Astrocyte of the spinal cord (primary cell): ENCODE measurements at places on chromosomes 3 and 15.

DNA sequence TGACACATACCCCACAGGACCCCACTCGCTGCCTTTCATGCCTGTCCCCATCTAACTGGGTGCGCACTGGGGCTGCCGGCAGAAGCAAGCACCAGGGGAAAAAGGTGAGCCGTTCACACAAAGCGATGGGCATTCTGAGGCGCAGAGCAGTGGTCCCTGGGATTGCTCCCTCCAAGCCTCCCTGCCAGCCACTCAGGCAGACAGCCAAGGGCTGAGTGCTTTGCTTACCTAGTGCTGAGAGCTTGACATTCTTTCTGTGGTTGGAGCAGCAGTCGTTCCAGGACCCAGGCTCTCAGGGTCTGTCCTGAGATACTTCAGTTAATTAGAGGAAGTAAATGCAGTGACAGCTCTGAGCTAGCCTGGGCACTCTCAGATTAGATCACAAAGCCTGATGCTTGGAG is 5.7 kb downstream of the ESYT3 start:
- DNase-seq: no peak

DNA sequence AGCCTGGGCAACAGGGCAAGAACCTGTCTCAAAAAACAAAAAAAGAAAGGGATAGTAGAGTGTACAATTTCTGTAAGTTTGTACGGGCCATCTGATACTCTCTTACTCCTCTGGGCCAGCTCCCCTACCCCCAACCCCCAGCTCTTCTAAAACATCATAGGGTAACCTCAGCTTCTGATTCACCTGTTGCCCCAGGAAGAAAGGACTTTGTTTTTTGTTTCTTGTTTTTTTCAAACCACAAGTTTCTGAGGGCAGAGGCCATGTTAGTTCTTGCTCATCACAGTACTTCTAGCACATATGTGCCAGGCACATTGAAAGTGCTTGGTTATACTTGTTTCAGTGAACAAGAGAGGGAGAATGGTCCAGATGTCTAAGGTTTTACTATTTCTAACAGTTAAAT is 20.2 kb downstream of the ATOSA start:
- DNase-seq: no peak

DNA sequence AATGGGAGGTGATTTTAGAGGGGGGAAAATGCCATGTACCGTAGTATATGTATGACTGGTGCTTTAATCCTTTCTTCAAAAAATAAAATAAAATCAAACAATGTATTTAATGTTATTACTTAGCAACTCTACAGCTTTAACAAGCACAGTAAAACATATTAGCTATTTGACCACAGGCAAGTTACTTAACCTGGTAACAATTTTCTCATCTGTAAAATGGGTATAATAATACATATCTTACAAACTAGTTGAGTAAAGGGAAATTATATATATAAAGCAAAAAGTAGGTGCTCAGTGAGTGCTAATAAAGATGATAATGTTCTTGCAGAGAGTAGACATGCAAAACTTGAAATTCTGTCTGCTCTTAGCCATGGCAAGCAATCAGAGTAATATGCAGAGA is 27.9 kb downstream of the SSR3 start:
- DNase-seq: no peak

- no peak for DNase-seq
Measured at GRCh38 chr3:69235882-69236281, 113.5 kb upstream of the LMOD3 start.

DNA sequence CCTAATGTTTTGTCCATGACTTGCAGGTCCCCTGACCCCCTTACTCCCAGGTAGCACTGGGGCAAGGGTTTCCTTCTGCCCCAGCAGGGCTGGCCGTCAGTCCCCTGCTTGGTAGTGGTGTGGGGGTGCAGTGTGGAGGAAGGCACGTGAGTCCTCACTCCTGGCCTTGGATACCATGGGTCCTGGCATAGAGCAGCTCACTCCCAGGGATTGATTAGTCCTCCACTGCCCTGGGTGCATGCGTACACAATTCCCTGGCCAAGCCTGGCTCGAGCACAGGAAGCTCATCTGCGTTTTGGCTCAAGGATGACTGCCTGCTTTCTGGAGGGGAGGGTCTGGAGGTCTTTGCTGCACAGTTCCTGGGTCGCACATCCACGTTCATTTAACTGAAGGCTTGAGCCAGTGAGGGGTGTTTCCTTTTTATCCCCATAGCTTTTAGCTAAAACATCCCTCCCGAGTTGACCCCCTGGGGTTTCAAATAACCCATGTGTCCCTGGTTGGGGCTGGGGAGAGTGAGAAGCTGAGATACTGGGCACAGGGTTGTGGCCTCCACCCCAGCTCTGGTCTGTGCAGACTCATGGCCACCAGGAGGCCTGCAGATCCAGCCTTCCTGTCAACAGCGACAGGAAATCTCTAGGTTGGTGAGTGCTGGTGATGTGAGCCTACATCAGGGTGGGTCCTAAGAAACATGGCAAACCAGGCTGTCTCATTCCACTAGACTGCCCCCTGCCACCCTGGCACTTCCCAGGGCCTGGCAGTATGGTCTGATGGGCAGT is 11.5 kb downstream of the HEMK1 start:
- DNase-seq: no peak

DNA sequence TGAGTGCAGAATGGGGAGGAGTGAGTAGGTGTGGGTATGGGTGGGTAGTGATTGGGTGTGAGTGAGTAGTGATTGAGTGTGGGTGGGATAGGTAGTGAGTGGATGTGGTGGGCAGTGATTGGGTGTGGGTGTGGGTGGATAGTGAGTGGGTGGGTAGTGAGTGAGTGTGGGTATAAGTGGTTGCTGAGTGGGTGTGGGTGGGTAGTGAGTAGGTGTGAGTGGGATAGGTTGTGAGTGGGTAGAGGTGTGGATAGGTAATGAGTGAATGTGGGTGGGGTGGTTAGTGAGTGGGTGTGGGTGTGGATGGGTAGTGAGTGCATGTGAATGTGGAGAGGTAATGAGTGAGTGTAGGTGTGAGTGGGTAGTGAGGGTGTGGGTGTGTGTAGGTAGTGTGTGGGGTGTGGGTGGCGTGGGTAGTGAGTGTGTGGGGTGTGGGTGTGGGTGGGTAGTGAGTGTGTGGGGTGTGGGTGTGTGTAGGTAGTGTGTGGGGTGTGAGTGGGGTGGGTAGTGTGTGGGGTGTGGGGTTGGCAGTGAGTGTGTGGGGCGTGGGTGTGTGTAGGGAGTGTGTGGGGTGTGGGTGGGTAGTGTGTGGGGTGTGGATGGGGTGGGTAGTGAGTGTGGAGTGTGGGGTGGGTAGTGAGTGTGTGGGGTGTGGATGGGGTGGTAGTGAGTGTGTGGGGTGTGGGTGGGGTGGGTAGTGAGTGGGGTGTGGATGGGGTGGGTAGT is 5.3 kb downstream of the MINAR1 start:
- DNase-seq: no peak

- peak; percentile 55 for DNase-seq
Measured at GRCh38 chr3:38722781-38723568, 73.5 kb upstream of the SCN5A start.

GRCh38 chr3:122233101-122233952 is 49.9 kb downstream of the CASR start:
- DNase-seq: no peak

- peak; percentile 59 for DNase-seq
Measured at GRCh38 chr15:58387130-58387529, 44.7 kb upstream of the LIPC start.

GRCh38 chr15:68630211-68630555 is 51.4 kb downstream of the CORO2B start:
- DNase-seq: no peak

GRCh38 chr15:79900087-79900486 is 3.3 kb upstream of the MTHFS start:
- no peak for DNase-seq

DNA sequence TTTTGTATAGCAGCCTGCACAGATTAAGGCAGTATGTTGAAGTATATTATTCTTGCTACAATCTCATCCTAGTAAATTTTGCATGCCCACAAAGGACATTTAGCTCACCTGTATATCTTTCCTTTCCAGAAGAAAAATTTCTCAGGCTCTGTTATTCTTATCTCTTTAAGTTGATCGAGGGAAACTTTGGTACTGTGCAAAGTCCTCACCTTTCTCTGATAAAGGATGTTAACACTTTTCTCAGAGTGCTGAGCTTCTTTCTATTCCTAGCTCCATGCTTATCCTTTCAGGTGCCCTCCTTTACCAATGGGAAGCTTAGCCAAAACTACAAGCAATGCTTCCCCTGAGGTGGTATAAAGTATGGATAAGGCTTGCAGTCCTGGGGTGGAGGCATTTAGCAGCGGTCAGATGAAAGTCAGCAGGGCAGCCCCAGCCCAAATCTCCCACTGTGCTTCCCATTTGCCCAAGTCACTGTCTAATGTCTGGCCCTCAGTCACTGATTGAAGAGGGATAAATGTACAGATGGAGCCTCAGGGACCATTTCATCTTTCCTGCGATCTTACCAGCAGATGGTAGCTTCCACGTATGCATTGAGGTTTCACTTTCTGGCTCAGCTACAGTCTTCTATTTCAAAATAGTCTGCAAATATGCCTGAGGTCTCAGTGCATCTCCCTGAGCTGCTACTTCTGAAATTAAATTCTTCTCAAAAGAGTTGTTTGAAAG is 127.8 kb upstream of the P2RY1 start:
- DNase-seq: no peak

DNA sequence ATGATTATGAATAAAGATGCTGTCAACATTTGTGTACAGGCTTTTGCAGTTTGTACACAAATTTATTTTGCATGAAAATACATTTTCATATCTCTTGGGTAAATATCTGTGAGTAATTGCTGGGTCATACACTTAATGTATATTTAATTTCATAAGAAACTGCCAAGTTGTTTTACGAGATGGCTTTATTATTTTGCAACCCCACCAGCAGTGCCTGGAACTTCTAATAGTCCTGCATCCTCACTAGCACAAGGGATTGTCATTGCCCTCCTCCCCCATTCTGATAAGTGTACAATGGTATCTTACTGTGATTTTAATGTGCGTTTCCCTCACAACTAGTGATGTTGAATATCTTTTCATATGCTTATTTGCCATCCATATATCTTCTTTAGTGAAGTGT is 45.2 kb downstream of the ASTE1 start:
- no peak for DNase-seq

- peak; percentile 3 for DNase-seq
Measured at GRCh38 chr15:37638691-37639090, 295.7 kb upstream of the TMCO5A start.

DNA sequence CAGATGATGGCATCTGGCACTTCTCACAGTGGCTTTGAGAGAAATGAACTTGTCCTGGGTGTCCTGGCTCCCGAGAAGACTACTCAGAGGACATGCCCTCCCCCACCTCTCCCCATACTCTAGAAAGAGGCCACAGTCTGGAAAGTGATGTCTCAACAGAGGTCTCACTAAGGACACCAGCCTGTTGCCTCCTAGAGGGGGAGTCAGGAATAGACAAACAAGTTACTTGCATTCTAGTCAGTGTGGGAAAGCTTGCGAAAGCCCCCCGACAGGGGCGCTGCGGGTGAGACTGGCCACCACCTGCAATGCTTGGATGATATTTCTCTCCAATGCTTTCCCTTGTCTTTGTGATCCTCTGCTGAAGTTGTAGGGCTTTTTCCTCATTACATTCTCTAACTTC is 17.2 kb downstream of the B4GALT4 start:
- no peak for DNase-seq

GRCh38 chr3:109161487-109162123 is 25.1 kb downstream of the C3orf85 start:
- no peak for DNase-seq

GRCh38 chr3:151015767-151016477 is 43.4 kb upstream of the CLRN1 start:
- no peak for DNase-seq

GRCh38 chr3:140466535-140466934 is 211.3 kb upstream of the TRIM42 start:
- no peak for DNase-seq

GRCh38 chr3:42098171-42098570 is 7.0 kb downstream of the TRAK1 start:
- no peak for DNase-seq

- DNase-seq: no peak
Measured at GRCh38 chr3:131796111-131796510, 238.7 kb downstream of the CPNE4 start.

GRCh38 chr3:45553469-45553974 is 41.0 kb upstream of the LIMD1 start:
- DNase-seq: peak; percentile 75

- DNase-seq: peak; percentile 64
Measured at GRCh38 chr15:79595995-79596622, 164.0 kb downstream of the MINAR1 start.

DNA sequence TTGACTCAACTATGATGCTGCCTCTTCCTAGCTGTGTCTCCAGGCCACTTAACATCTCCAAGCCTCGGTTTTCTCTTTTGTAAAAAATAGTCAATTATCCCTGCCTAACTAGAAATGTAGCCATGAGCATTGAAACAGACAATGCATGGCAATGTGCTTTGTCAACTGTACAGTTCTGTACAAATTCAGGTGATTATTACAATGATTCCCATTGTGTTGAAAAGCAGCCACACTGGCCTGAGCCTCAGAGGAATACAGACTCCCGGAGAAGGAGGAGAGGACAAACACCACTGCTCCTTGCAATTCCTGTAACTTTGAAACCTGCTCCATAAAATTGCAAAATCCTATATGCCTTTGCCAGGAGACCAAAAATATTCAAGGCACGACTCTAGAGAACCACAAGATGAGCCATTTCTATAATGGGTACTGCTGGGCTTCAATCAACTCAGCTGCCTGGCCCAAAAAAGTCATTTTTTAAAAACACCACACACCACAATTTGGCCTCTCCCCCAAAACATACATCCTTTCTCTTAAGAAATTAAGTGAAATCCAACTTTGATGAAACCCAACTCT is 28.6 kb downstream of the DAPK2 start:
- peak; percentile 20 for DNase-seq

DNA sequence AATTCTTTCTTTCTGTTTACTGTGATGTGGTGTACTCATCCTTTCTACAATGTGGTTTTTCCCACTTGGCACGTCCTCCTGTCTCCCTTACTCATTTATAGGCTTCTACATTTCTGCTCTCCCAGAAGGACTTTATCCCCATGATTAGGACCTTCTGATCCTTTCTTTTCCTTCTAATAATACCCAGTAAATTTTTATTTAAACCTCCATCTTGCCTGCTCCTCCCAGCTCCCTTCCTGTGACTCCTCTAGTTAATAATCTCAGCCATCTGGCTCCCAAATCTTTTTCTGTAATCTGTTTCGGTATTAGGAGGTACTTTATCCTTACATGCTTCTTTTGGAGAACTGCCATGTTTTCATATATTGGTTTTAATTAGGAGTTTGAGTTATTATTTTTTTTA is 11.2 kb upstream of the P2RY1 start:
- DNase-seq: no peak
